Activated CD8-positive, alpha-beta memory T cell treated with anti-CD3 and anti-CD28 coated beads, Interleukin-2, amount 50 U/mL, for 4 hours (primary cell): ENCODE measurements at places on chromosomes 6 and 20.
A peak's percentile ranks its signal among the peaks of the same experiment; 100 is the strongest.

- no peak for DNase-seq
These were observed 6.1 kb downstream of the JAG1 start for GRCh38 chr20:10667560-10668167.

DNA sequence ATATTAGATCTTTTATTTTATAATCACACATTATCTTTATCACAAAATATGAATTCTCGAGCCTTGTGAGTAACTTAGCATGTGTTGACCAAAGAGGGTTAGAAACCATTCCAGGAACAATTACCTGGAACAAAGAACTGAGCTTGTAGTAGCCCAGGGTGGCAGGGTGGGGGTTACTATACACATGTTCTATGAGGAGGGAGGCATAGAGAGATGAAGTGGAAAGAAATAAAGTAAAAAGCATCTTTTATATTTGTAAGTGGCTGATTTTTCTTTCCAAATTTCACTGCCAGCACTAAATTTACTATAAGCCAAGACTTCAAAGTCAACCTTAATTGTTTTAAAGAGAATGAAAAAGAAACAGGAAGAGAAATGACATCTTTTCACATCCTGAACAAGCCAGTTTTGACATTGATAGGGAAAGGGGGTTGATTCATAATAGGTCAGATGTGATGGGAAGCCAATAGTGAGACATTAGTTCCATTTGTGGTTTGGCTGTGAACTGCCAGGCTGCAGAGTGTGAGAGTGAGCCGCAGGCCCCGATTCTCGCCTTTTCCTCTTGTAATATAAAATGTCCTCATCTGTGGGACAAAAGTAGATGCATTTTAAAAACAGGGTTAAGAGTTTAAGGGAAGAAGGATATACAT is 52.7 kb upstream of the MYB start:
- DNase-seq: peak; percentile 54

DNA sequence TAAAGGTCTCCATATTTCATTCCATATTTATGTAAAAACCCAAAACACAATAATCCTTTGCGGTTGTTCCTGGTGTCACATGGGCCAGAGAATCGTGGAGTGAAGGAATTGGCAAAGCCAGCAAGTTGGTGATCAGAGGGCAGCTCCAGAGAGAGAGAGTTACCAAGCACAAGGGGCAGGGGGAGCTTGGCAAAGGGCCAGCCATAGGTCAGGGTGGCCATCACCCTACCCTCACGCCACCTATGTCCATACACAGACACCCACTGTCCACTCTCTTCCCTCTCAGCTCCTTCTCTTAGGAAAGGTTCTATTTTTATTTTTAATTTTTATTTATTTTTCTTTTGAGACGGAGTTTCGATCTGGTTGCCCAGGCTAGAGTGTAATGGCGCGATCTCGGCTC is 163.2 kb upstream of the JARID2 start:
- no peak for DNase-seq

GRCh38 chr6:138492113-138492512 is 7.2 kb downstream of the NHSL1 start:
- DNase-seq: no peak

DNA sequence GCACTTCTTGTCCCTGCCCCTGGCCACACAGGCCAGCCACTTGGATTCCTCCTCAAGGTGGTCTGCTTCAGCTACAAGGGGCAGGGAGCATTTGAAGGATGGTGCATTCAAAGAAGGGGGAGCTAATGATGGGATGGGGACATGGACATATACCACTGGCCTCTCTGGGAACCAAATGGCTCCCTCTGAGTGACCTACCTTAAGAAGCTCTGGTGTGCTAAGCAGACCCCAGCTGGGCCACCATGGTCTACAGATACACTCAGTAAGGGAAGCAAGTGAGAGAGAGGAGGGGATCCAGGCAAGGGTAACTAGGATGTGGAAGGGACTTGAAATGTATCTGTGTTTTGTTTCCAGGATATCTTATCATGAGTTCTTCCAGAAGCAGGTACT is 62.4 kb downstream of the TTI1 start:
- no peak for DNase-seq

- DNase-seq: no peak
These were observed 119.5 kb upstream of the CD93 start for GRCh38 chr20:23205611-23206041.

DNA sequence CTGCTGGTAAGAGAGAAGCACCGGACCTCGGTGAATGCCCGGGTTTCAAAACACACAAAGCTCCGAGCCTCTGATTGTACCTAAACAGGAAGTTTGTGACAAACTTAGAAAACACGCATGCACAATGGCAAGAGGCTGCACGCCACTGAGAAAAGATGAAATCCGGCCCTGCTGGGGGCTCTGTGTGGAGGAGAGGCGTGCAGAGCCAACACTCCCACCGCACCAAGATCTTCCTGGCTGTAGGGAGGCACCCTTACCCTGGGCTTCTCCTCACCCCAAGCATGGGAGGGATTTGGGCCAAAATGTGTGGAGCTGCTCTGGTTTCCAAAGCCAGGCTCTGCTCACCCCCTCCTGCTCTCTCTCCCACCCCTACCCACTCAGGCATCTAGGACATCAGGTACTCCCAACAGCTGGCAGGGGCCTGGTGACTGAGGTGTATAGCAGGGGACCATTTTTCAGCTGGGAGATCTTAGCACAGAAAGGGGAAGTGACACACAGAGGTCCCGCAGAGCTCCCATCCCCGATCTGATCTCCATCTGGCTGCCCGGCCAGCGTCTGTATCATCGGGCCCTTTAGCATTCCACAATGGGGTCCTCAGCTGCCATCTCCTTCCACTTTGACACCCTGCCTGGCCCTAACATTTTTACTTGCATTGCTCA is 84.2 kb downstream of the TRERF1 start:
- no peak for DNase-seq

DNA sequence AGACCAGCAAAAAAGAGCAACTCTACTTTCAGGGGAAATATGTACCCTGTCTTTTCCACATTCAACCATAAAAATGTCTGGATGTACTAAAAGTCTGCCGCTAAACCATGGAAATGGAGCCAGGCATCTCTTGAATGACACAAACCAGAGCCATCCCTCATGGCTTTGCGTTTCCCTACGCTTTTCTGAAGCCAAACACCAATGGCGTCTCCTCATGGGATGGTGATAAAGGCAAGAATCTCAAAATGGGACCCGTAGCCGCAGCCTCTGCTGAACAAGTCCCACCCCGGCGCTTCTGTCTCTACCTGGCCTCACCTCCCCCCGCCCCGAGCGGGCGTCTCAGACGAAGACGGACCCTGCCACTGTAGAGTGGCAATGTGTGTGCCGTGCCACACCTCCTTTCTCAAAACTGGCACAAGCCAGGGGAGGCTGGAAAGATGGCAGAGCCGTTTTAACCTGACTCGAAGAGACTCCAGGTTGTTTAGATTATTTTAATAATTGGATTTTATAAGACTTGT is 80.3 kb upstream of the AFDN start:
- no peak for DNase-seq

DNA sequence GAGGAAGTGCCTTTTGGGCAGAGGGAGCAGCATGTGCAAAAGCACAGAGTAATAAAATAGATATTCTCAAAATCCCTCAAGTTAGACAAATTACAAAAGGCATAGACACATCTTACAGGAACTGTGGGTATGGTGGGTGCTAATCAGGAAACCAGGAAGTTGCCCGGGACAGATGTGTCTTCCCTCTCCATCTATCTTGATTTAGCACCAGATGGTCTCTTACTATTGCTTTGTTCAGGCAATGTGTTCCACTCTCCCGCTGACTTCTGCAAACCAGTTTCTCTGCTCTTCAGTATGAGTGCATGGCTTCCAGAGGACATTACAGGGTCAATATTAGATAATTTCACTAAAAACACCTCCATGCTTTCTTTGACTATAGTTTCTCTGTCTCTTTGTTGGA is 13.2 kb downstream of the CITED2 start:
- no peak for DNase-seq

GRCh38 chr6:131966443-131966842 is 15.3 kb upstream of the CCN2 start:
- DNase-seq: no peak

- no peak for DNase-seq
These were observed 7.9 kb downstream of the EXOC2 start for GRCh38 chr6:684831-685636.

- DNase-seq: no peak
These were observed 5.3 kb downstream of the EPB41L1 start for GRCh38 chr20:36159833-36160232.

DNA sequence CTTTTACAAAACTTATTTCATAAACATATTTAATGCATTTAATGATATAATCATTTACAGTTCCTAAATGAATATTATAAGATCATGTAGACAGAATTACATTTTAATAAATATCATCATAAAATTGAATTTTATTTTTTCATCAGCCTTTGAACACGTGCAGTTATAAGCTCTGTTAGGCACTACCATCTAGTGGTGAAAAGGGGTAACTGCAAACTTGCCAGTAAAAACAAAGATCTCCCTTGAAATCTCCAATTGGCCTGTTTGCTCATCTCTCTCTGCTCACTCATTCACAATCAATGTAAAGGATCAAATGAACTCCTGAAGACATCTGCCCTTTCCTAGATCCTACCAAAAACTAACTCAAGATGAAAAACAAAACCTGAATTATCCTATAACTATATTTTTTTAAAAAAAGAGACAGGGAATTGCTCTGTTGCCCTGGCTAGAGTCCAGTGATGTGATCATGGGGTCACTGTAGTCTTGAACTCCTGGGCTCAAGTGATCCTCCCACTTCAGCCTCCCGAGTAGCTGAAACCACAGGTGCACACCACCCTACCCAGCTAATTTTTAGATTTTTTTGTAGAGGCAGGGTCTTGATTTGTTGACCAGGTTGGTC is 31.7 kb downstream of the SAMHD1 start:
- DNase-seq: no peak
